ENCODE measurements at places on chromosomes 11 and 22.

DNA sequence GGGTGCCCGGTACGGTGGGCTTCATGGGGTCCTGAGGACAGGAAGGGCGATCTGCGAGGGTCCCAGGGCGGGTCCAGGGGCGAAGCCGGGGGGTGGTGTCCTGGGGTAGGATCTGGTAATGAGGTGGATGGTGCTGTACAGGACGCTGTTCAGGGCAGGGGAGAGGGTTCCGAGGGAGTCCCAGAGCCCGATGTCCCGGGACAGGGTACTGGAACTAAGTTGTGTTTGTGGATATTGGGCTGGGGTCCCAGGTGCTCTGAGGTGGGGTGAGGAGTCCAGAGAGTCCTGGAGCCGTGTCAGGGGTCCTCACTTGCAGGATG lies 426 bp downstream of the LZTR1 start:
- DNase-seq = no peak

- DNase-seq = no peak
These were observed 19.4 kb upstream of the LDHA start for GRCh38 chr11:18374956-18375355.

GRCh38 chr11:30100495-30100894 lies 83.7 kb upstream of the KCNA4 start:
- DNase-seq = no peak

- no peak for DNase-seq
These were observed 57.9 kb downstream of the SHISAL1 start for GRCh38 chr22:44254811-44255210.

GRCh38 chr11:96054870-96055705 lies 131.2 kb upstream of the MTMR2 start:
- peak; percentile 64 for DNase-seq

GRCh38 chr22:45549762-45550378 lies 47.2 kb downstream of the FBLN1 start:
- no peak for DNase-seq

DNA sequence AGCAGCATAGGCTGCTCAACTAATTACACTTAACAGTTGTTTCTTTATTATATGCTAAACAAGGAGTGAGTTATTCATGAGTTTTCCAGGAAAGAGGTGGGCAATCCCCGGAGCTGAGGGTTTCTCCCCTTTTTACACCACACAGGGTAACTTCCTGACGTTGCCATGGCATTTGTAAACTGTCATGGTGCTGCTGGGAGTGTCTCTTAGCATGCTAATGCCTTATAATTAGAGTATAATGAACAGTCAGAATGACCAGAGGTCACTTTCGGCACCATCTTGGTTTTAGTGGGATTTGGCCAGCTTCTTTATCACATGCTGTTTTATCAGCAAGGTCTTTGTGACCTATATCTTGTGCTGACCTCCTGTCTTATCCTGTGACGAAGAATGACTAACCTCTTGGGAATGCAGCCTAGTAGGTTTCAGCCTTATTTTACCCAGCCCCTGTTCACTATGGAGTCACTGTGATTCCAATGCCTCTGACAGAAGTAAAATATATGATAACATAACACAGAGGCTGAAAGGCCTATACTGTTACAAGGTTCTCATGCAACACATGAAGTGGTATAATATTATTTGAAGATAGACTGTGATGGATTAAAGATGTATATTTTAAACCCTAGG lies 41.3 kb upstream of the RDX start:
- DNase-seq = no peak

DNA sequence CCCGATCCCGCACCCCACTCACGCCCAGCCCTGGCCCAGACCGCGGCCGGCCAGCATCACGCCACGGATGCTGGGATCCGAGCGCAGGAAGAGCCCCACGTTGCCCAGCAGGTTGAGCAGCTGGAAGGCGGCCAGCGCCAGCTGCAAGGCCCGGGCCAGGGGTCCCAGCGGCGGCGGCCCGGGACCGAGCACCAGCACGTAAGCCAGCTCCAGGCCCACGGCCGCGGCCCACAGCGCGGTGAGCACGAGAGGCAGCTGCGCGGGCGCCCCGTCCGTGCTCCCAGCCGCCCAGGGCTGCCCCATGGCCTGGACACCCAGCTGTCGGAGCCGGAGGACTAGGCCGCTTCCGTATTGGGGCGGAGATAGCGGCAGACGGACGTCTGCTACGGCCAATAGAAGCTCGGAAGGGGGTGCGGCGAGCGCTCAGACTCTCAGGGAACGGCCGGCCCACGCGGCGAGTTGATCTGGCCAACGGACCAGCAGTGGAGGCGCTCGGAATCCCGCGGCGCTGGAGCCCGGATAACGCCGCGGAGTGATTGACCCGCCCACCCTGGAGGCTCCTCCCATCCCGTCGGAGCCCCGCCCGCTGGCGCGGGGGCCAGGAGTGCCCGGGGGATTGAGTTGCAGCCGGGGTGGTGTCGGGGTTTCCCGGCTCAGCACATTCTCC lies at the start of gene ZDHHC24:
Gene ZDHHC24 (minus strand): TSS at position 348 of the 667 bp plus-strand sequence. CDS start 45 bp downstream, at position 303.
- peak; percentile 96 for DNase-seq

GRCh38 chr11:128058580-128059208 lies 528.7 kb downstream of the ETS1 start:
- DNase-seq = no peak

GRCh38 chr11:67071420-67072284 lies 15.0 kb downstream of the RHOD start:
- peak; percentile 91 for DNase-seq

DNA sequence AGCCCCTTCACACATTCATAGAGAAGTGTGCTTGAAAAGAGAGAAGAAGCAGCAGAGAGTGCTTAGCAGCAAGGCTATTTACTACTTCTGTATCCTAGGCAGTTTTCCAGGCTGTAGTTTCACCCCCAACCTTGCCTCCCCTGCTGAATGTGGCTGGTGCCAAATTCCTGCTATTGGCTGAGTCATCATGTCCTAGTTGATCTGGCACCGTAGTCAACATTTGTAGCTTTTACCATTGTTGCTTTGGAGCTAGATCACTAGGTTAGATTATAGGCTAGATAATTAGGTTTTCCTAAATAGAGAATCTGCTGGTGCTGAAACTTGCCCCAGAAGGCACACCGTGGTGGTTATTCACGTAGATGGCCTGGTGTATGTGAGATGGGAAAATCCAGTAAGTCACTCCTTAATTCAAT lies 32.7 kb downstream of the ARHGAP42 start:
- DNase-seq = no peak

DNA sequence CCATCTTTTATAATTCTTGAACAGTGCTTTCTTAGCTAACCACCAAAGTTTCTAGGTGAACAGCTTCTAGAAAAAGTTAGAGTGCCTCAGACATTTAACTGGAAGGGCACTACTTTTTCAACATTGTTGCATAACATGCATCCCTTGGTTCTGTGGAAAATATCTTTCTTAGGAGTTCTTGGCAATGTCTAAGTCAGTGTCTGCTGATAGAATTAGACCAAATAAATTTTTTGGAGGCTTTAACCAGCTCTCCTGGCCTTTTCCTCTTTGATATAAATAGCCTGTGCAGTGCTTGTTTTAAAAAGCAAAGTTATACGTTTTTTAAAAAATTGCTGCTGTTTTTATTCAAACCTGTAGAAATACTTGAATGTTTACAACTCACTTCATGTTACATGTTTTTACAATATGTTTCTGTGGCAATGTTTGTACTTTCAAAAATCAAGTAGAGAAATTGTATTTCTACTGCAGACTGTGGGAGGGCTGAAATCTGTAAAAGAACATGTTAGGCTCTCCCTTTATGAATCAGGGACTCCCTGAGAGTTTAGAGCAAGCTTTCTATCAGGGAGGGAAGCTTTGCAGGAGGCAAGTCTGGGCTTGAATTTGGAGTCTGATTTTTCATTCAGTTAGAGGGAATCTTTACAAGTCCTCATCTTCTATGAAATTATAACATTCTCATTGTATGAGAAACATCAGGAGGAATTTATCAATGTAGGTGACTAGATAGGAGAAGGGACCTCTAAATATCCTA lies 16.3 kb upstream of the PANX1 start:
- no peak for DNase-seq

GRCh38 chr11:44235765-44236201 lies 74.2 kb downstream of the ALX4 start:
- no peak for DNase-seq

DNA sequence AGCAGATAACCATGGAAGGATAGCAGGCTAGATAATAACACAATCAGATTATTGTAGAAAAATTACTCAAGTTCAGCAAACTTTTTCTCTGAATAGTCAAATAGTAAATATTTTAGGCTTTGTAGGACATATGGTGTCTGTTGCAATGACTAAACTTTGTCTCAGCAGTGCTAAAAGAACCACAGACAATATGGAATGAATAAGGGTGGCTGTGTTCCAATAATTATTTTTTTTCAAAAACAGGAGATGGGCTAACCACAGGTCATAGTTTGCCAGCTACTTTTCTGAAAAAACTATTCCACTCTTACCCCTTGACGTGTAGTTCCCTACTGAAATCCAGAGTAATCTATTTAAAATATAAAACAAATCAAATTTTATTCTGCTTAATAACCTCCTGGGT lies 153.9 kb upstream of the LRRC4C start:
- no peak for DNase-seq

DNA sequence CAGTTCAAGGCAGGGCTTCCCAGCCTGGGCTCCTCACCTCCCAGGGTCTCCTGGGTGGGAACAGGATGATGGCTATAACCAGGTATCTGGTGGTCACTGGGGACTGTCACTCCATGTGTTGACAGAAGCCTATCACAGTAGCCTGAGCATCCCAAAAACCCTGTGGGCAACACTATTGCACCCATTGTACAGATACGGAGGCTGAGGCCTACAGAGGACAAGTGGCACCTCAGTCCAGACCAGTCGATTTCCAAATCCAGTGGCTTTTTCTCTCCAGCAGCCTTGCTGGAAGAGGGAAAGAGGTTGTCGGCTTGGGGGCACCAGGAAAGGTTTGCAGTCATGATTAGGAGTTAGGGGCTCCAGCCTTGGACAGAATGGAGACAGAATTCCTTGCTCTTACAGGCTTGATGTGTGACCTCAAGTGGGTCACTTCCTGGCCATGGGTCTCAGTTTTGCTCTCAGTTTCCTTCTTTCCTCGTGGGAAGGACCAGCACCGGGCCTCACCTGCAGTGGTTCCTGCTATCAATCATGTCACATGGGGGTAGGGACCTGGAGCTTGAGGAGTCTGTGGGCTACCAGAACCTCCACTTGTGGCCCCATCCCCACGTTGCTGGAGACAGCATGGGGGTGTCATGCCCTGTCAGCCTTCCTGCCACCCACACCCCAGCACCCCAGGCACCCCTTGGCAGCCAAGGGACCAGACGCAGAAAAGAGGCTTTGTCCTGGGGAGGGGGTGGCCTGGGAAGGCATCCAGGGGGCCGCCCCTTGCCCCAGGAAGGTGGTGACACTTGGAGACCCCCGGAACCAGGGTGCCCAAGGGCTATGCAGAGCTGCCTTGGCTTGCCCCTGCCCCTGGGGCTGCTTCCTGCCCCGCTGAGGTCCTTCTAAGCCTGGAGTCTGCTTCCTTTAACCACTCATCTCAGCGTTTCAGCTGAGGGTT lies 2.1 kb downstream of the EMID1 start:
- DNase-seq = no peak

DNA sequence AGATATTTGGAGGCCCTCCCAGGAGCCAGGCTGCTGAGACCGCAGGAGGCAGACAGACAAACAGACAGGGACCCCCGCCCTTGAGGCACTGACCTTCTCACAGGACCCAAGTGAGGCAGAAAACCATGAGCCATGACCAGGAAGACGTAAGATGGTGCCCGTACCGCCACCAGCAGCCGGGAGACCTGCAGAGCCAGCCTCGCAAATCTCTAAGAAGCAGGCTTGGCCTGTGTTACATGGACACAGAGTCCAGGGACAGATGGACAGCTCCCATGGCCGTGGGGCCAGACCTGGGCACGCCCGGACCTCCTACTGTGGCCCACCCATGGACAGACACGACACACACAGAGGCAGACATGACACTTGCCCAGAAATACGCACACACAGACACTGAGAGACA lies 30.7 kb upstream of the TOLLIP start:
- no peak for DNase-seq

- DNase-seq = peak; percentile 88
These were observed 6.8 kb upstream of the CHKA start for GRCh38 chr11:68127714-68128681.

DNA sequence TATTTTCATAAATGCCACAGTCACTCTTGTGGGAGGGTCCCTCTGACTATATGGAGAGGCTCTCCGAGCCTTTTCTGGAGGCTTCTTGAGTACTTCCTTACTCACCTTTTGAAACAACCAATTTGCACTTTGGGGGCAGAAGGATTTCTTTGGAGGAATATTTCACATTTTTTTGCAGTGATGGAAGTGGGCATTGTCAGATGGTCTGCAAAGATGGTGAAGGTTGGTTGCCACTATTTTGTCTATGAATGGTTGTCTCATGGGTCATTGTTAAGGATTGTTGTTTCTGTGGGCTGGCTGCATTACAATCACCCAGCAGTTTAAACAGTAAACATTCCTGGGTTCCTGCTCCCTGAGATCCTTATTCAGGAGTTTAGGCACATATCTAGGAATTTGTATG lies 388.2 kb downstream of the TMEM135 start:
- DNase-seq = no peak

- no peak for DNase-seq
These were observed 4.9 kb downstream of the SSH3 start for GRCh38 chr11:67308031-67308866.

- DNase-seq = no peak
These were observed 7.0 kb upstream of the MPPED1 start for GRCh38 chr22:43404673-43405385.

DNA sequence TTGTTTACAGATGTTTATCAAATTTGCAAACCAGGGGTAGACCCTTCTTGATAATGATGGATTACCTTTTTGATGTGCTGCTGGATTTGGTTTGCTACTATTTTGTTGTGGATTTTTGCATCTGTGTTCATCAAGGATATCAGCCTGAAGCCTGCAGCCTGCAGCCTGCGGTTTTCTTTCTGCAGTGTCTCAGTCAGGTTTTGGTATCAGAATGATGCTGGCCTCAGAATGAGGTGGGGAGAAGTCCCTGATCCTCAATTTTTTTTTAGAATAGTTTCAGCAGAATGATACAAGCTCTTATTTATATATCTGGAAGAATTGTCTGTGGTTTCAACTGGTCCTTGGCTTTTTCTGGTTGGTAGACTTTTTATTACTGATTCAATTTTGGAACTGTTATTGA lies 19.7 kb upstream of the RAB38 start:
- no peak for DNase-seq

- DNase-seq = no peak
These were observed 6.9 kb downstream of the RBFOX2 start for GRCh38 chr22:36021606-36022153.

DNA sequence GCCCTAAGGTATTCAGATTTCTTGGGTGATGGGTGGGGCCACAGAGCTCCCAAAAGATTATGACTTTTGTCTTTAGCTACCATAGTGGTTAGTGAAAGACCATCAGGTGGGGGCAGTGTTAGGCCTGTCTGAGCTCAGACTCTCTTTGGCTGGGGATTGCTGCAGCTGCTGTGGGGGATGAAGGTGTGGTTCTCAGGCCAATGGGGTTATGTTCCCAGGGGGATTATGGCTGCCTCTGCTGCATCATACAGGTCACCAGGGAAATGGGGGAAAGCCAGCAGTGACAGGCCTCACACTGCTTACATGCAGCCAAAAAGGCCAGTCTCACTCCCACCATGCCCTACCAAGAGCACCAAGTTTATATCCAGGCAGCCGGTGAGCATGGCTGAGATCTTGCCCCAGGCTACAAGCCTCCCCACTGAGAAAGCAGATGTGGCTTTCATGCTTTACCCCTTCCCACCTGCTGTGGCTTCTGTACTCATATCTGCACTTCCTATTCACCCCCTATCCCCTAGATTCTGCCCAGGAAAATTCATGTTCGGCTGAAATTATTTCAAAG lies 24.8 kb downstream of the CNTF start:
- no peak for DNase-seq

GRCh38 chr22:48824712-48825651 lies 1002.7 kb downstream of the BRD1 start:
- DNase-seq = no peak
